ENCODE measurements at places on chromosomes 11 and 22.
A peak's percentile ranks its signal among the peaks of the same experiment; 100 is the strongest.

GRCh38 chr11:10498022-10498400, 42.9 kb downstream of the AMPD3 start:
- peaks cover 4% of the 10 kb centered on the region for H3K4me1 ChIP-seq
- peaks cover 40% of the 10 kb centered on the region for H3K36me3 ChIP-seq
- H3K4me3 ChIP-seq: no peak overlapping the region
- DNase-seq: peak; percentile 5
- no peak overlapping the region for H3K27ac ChIP-seq
- no peaks in the 10 kb centered on the region for H3K27me3 ChIP-seq

DNA sequence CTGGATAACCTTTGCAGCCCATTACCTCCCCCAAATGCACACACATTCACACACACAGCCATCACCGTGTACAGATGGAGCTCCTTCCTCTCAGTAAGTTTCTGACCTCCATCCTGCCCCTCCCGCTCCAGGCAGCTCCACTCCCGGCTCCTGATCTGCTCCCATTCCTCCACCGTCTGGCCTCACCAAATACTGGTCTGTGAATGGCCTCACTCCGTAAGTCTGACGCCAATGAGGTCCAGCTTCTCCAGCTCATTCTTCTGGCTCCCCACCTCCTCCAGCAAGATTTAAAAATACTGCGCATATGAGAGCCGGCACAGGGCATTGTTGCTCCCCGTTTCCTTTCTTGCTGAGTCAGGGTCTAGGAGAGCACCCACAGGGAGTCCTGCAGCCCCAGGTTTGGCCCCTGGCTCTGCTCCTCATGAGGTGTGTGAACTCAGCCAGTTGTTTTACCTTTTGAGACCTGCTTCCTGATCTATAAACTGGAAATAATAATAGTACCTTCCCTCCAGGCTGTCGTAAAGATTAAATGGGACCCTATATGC, 14.0 kb upstream of the TUB start:
- DNase-seq: no peak
- peaks cover 41% of the 10 kb centered on the region for H3K27me3 ChIP-seq
- no peaks in the 10 kb centered on the region for H3K4me1 ChIP-seq
- no peak overlapping the region for H3K27ac ChIP-seq
- H3K36me3 ChIP-seq: no peaks in the 10 kb centered on the region
- H3K4me3 ChIP-seq: no peak overlapping the region

GRCh38 chr11:109514313-109515018, 92.5 kb downstream of the C11orf87 start:
- DNase-seq: no peak
- H3K4me3 ChIP-seq: no peak overlapping the region
- no peak overlapping the region for H3K27ac ChIP-seq
- H3K27me3 ChIP-seq: no peaks in the 10 kb centered on the region

GRCh38 chr11:110121204-110121603, 28.0 kb downstream of the ZC3H12C start:
- H3K36me3 ChIP-seq: no peaks in the 10 kb centered on the region
- H3K27me3 ChIP-seq: peaks cover 47% of the 10 kb centered on the region
- no peak overlapping the region for H3K27ac ChIP-seq
- DNase-seq: no peak

DNA sequence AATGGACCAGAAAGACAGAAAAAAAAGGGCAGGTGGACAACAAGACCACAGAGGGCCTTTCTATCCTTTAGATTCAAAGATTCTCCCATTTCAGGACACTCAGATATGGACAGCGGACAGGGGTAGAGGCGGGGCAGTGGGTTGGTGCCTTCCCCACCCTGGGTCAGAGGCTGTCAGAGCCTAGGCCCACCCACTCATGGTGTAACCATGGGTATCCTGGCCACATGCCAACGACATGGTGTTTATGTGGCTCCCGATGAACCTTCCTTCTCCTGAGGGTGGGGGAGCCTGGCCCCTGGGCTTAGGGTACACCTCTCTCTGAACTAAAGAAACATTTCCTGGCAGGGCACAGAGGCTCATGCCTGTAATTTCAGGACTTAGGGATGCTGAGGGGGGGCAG, 14.3 kb upstream of the P2RY2 start:
- H3K4me1 ChIP-seq: no peaks in the 10 kb centered on the region
- H3K27me3 ChIP-seq: peaks cover 55% of the 10 kb centered on the region
- no peak for DNase-seq
- no peak overlapping the region for H3K4me3 ChIP-seq
- no peaks in the 10 kb centered on the region for H3K36me3 ChIP-seq
- H3K27ac ChIP-seq: no peak overlapping the region

- no peaks in the 10 kb centered on the region for H3K36me3 ChIP-seq
- no peak overlapping the region for H3K4me3 ChIP-seq
- no peaks in the 10 kb centered on the region for H3K27me3 ChIP-seq
- no peak for DNase-seq
- no peak overlapping the region for H3K27ac ChIP-seq
Observed at GRCh38 chr11:8370812-8371515, 107.3 kb upstream of the LMO1 start.

DNA sequence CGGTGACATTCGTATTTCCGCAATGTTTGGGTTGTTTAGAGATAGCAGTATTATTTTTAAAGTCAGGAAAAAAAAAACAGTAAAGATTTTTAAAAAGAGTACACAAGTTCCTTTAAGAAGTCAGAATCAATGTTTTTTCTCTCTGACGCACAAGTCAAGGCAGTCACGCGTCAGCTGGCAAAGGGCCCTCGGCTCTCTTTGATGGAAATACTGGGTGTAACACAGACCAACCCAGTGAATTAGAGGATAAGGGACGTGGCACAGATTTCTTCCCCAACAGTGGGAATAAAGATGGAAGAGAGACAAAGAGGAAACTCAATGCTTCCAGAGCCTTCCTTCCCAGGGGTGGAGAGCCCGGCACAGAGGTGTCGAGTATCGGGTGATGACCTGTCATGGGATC, 13.4 kb downstream of the ASCC2 start:
- H3K4me1 ChIP-seq: peaks cover 7% of the 10 kb centered on the region
- H3K27ac ChIP-seq: no peak overlapping the region
- H3K4me3 ChIP-seq: no peak overlapping the region
- DNase-seq: no peak
- H3K27me3 ChIP-seq: no peaks in the 10 kb centered on the region

- no peak overlapping the region for H3K27ac ChIP-seq
- no peak for DNase-seq
- H3K36me3 ChIP-seq: no peaks in the 10 kb centered on the region
Observed at GRCh38 chr11:126544108-126545056, 188.9 kb downstream of the ST3GAL4 start.

GRCh38 chr11:109197656-109198055, 224.3 kb upstream of the C11orf87 start:
- H3K4me1 ChIP-seq: no peaks in the 10 kb centered on the region
- H3K4me3 ChIP-seq: no peak overlapping the region
- no peak for DNase-seq
- H3K27me3 ChIP-seq: no peaks in the 10 kb centered on the region
- no peak overlapping the region for H3K27ac ChIP-seq
- H3K36me3 ChIP-seq: no peaks in the 10 kb centered on the region

DNA sequence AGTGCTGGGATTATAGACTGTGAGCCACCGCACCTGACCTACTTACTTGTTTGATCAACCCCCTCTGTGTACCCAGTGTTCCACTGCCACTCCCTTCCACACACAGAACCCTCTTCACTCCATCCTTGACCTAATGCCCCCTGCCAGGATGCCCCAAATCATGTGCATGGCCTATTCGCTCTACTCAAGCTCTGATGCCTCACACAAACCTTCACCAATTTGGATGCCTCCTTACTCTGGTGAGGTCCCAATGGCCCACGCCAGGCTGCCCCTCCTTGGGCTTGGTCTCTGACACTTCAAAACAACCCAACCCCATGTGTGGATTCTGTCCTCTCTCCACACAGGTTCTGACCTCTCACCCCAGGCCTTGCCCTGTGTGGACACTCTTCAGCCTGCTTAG, 9.4 kb upstream of the PSMC3 start:
- H3K36me3 ChIP-seq: peaks cover 2% of the 10 kb centered on the region
- H3K27ac ChIP-seq: no peak overlapping the region
- DNase-seq: no peak
- no peaks in the 10 kb centered on the region for H3K4me1 ChIP-seq

DNA sequence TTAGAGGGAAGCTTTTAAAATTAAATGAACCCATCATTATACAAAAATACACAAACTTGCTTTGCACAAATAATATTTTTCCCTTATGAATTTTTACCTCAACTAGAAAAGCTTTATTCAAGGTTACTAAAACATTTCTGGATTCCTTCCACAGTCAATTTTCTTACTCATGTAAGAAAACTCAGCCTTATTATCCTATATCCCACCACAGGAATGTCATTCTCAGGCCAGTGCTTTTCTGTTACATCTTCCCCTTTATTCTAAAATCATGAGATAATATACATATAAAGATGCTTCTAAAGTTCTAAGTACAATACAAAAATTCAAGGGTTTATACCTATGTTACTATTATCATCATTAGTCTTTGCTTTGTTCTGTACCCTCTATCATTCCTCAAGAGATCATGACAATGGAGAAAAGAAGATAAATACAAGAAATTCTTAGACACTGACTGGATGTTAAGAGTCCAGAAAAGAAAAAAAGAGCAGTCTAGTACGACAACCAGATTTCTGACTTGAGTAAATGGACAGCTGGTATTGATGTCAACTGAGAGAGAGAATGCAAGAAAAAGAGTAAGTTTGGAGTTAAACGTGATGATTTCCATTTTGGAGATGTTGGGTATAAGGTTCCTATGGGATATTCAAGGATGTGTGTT, 60.3 kb downstream of the MTMR2 start:
- no peaks in the 10 kb centered on the region for H3K27me3 ChIP-seq
- H3K36me3 ChIP-seq: peaks cover 8% of the 10 kb centered on the region
- no peaks in the 10 kb centered on the region for H3K4me1 ChIP-seq

- no peak overlapping the region for H3K27ac ChIP-seq
- H3K4me1 ChIP-seq: no peaks in the 10 kb centered on the region
- DNase-seq: no peak
Observed at GRCh38 chr11:117649296-117650055, 147.5 kb downstream of the DSCAML1 start.

GRCh38 chr11:123438131-123438627, 8.1 kb downstream of the GRAMD1B start:
- no peak overlapping the region for H3K27ac ChIP-seq
- no peak overlapping the region for H3K4me3 ChIP-seq
- peaks cover 2% of the 10 kb centered on the region for H3K36me3 ChIP-seq
- no peaks in the 10 kb centered on the region for H3K27me3 ChIP-seq
- no peak for DNase-seq

Data from central memory CD8-positive, alpha-beta T cell (primary cell).